ENCODE measurements at places on chromosomes 2 and 18.

- no peak for DNase-seq
Observed at GRCh38 chr2:38632980-38633379, 30.3 kb upstream of the HNRNPLL start.

GRCh38 chr2:165698444-165698884 lies 95.6 kb downstream of the GALNT3 start:
- peak; percentile 30 for DNase-seq

DNA sequence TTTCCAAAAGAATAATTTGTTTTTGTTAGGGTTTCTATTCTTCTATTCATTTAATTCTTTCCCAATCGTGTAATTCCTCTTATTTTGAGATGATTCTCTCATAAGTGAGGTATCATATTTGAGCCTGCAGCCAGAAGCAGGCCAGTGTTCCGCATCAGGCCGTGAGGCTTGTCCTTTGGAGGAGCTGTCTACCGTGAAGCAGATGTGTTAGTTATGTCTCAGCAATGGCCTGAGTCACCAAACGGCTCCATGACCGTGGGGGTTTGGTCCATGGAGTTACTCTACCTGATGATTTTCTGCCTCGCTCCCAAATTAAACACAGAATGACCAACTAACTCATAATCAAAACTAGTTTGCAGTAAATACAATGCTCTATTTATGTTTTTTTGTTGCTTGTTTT lies 64.2 kb upstream of the TMEM87B start:
- DNase-seq: no peak

DNA sequence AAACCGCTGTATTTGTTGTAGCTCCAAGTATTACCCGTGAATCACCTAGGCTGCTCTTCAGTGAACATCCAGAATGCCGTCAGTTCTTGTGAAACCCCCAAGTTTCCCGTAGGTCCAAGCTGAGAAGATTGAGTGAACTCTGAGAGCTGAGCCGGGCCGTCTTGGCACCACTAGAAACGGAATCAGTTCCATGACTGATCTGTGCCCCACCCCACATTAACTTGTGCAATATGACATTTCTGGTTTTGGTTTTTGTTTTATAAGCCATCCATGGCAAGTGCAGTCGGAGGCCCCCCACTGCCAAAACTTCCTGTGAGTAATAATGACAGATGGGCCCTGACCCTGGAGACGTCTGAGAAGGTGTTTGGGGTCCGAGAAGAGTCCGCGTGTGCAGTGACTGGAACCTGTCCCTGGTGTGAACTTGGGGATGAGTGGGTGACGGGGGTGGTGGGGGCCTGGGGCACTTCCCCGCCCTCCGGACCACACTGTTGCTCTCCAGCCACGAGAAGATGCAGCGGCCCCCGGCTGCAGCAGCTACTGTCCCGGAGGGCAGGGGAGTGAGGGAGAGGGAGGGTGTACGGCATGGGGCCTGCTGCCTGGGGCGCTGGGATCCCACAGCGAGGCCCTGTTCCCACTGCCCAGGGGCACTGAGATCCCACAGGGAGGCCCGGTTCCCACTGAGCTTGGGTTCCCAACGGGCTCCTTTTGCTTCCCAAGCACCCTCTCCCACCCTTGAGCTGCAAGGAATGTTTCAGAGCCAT lies 26.5 kb downstream of the NFATC1 start:
- DNase-seq: no peak

DNA sequence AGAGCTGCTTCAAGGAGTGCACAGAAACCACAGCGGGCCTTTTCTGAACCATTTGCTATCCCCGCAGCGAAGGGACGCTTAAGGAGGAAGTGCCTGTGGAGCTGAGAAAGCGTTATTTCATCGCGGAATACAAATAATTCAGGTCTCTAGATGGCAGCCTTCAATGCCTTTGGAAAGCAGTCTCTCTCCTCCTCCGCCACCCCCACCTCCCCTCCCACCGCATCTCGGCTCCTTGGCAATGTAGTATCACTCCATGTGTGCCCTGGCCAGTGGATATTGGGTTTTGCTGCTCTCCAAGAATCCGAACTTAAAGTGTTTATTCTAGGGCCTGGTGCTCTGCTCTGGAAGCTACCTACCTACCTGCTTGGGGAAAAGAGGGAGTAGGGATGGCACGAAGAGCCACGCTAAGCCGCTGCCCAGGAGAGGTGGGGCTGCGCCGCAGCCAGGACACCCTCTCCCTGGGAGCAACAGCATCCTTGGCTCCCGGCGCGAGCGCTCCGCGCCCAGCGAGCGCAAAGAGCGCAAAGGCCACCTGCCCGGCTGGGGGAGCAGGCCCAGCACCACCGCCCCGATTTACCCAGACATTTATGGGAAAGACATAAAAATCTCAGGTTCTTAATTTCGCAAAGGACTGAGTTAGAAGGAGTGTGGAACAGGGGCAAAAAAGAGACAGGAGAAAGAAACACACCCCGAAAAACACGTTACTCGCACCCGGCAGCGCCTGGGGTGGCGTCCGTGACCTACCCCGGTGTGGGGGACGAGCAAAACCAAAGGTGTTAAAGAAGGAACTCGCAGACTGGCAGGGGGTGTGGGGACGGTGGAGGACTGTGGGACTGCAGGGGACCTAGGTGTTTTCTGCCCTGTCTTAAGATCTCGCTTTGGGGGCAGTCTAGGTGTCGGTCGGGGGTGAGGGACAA lies 1.0 kb downstream of the SPHKAP start:
- no peak for DNase-seq

DNA sequence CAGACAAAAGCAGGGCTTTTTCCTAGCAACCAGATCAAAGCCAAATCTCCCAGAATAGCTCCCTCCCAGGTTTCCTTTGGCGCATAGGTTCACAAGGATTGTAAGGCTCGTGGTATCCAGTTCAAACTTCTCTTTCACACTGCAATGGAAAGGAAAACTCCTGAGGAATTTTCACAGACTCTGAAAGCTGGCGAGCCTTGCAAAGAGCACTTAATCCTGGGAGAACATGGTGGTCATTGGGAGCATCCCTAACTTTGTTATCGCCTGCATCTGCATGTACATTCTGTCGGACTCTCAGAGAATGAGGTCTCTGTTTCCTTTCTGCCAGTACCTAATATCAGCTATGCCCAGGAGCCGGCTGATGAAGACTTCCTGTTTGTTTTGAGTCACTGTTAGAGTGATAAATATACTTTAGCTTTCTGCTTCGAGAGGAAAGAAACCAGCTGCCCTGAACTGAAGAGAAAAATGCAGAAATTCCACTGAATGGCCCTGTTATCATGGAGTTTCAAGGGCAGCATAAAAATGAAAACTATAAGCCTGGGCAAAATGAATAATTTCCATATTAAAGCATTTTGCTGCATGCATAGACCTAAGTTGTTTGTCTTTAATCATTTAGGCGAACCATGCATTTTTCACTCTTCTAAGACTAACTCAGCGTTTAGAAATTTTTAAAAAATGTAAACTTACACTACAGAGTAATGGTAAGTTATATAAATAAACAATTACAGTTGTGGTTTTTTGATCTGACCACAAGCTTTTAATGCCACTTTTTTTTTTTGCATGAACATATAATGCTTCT lies 76.4 kb upstream of the ZEB2 start:
- peak; percentile 2 for DNase-seq

- DNase-seq: no peak
Observed at GRCh38 chr2:101153077-101153707, 2.0 kb upstream of the TBC1D8 start.

DNA sequence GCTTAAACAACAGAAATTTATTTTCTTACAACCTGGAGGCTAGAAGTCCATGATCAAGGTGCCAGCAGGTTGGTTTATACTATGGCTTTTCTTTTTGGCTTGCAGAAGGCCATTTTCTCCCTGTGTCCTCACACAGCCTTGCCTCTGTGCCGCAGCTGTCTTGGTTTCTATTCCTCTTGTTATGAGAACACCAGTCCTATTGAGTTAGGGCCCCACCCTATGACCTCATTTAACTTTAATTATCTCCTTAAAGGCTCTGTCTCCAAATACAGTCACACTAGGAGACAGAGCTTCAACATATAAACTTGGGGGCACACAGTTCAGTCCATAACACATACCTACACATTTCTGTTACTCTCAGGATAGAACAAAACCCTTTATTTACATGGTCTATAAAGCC lies 17.3 kb upstream of the RHOB start:
- DNase-seq: no peak

DNA sequence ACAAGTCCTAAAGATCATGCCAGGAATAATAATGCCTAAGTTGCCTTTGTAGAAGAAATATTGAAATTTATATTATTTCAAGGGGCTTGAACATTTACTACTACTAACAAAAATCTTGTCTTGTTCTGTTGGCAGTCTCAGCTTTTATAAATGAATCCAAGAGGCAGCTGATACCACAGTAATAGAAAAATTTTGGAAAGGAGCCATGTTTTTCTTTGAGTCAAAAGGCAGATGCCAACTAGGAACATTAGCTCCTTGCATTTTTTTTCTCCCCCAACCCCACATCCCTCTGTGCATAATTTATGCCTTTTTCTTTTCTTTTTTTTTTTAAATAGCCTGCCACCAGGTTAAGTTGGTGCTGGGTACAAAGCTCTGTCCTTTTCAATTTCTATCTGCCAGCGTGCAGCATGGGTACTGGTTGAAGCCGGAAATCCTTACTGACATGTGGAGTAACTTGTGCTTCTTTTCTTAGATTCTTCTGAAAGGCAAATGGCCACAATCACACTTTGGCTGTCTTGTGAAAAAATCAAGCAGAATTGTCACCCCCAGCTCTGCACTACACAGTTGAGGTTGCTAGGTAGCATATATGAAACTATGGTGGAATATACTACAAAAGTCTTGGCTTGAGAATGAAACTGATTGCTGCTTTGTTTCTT lies 98.8 kb downstream of the RHBDD1 start:
- DNase-seq: no peak

GRCh38 chr2:120674246-120675170 lies 61.2 kb upstream of the GLI2 start:
- DNase-seq: no peak

GRCh38 chr2:171939743-171940071 lies 17.4 kb downstream of the HAT1 start:
- no peak for DNase-seq

GRCh38 chr2:173132531-173132930 lies 56.9 kb downstream of the MAP3K20 start:
- DNase-seq: no peak

DNA sequence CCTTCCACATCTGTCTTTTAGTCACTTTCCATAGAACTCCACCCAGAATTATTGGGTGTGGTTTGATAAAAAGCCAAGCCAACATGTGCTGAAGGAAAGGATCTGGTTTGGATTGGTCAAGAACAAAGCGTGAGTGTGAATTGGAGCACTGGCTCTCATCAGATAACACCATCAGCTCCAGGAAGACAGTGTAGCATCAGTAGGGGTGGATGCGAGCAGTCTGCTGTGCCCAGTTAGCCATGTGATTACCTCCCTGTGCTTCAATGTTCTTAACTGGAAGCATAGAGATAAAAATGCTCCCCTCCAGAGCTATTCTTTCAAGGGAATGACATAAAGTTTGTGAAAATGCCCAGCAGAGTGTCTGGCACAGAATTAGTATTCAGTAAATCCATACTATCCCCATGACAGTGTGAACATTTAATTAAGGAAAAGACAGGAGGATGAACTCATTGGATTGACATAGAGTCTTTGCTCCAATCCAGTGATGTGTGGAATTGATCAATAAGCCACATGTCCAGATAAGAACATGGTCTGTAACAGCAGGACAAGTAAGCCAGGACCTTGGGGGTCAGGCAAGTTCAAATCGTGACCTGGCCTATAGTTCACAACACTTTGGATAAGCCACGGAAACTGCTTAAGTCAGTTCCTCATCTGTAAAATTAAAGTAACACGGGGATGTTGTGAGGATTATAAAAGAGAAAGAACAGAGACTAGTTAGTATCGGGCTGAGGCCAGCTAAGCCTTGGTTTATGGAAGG lies 68.0 kb downstream of the FAM124B start:
- no peak for DNase-seq

GRCh38 chr18:56217406-56217805 lies 421.0 kb downstream of the TXNL1 start:
- DNase-seq: no peak

DNA sequence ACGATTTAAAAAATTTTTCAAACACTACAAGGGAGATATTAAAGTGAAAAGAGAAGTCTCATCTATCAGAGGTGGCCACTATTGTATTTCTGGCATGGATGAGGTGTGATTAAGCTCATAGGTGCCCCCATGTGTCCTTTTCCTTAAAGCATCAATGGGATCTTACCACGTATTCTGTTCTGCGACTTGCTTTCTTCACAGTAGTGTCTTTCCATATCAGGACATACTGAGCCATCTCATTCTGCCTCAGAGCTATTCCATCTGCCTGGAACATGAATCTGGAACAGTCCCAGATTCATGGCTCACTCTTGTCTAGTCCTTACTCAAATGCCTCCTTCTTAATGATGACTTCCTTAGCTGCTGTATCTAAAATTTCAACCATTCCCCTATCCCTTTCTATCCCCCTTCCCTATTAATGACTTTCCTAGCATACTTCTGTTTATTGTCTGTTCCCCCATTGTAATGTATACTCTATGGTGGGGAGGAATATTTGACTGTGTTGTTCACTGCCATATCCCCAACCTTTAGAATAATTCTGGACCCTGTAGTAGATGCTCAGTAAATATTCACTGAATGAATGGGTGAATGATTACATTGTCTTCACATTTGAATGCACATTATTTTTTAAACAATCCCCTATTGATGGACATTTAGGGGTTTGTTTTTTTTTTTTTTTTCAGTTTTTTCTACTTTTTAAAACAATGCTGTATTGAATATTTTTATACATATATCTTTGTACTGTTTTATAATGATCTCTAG lies 11.1 kb downstream of the STAMBP start:
- DNase-seq: no peak

GRCh38 chr18:24628326-24628725 lies 167.9 kb downstream of the HRH4 start:
- DNase-seq: no peak

DNA sequence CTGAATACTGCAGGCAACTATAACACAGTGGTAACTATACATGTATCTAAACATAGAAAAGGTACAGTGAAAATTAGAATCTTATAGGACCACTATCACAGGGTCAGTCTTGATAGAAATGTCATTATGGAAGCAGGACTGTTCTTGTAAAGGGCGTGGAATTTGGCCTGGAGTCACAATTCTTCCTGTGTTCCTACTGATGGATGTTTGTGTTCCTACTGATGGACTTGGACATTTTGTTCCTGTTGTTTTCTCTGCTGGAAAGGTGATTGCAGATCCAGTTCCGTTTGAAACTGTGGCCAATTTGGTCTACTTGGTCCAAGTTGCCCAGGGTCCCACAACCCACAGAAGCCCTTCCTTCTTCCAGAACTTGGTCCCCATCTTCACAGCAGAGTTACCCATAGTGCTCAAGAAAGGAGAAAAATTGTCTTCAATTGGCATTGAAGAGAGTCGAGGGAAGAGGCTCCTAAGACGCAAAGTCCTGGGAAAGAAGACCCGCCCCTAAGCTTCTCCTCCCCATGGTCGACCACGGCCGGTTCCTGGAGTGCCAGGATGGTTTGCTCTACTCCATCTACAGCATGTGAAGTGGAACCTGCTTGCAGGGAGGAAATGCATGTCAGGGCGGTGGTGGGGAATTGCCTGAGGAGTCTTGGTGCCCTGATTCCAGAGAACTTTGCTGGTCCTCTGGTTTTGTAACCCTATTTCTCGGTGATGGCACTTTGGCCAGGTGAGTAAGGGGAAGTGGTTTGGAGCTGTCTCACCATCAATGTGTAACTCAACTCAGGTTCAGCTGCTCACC lies 102.8 kb upstream of the RAB12 start:
- no peak for DNase-seq
